ENCODE measurements at places on chromosomes 12 and 14.

DNA sequence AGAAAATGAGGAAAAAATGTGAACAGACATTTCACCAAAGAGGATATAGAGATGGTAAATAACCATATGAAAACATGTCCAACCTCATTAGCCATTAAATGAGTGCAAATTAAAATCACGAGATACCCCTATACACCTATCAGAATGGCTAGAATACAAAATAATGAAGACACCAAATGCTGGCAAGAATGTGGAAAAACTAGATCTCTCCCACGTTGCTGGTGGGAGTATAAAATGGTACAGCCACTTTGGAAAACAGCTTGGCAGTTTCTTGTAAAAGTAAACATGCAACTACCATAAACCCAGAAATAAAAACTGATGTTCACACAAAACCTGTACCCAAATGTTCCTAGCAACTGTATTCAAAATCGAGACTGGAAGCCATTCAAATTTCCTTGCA is 38.3 kb upstream of the TCL1B start:
- no peak for DNase-seq

DNA sequence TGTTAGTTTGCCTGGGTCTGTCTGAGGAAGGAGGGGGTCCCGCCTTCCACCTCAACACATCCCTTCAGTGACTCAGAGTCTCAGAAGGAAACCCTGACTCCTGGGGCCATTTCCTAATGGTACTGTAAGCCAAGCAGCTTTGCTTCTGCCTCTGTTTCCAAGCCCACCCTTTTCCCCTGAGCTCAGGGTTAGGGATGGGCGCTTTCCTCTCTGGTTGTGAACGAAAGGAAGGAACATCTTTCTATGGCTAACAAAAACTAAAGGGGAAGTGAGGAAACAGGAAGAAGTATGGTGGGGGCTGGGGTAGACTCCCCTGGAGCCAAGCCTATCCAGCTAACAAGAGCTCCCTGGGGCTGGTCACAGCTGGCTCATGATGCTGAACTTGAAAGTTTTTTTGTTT is 11.6 kb upstream of the UNC119B start:
- no peak for DNase-seq

GRCh38 chr12:44357494-44357893 is 518.6 kb downstream of the NELL2 start:
- no peak for DNase-seq

DNA sequence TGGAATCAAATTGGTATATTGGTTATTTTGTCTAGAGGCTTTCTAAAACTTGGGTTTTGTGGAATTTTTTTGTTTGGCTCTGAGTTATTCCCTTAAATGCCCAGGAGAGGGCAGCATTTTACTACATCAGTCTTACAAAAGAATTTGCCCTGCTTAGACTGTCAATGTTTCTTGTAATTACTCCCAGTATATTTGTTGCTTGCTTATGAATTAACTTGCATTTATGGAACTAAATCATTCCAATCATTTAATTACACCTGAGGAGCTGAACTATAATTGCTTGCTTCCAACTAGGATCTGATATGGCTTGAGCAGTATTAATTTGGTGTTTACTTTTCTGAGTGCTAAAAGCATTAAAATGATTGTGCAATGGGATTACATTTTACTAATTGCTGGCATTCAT is 48.7 kb downstream of the MIPOL1 start:
- peak; percentile 77 for DNase-seq

DNA sequence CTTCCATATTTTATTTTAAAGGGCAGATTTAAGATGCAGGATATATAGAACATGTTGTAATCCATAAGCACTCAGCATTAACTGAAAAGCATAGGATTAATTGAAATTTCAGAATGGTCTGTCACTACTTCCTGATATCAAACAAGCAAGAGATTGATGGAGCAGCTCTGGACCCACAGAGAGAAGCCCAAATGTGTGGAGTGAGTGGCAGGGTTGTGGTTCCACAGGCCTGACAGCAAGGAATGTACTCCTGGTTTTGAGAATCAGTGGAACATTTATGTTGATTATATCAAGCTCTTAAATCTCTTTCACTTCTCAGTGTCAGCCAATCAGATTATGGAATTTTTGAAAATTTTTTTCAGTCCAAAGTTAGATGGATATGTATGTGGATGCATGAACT is 267.6 kb upstream of the PRICKLE1 start:
- no peak for DNase-seq

- no peak for DNase-seq
These were observed 28.8 kb downstream of the ATXN2 start for GRCh38 chr12:111570084-111570961.

GRCh38 chr14:76968621-76969063 is 59.9 kb downstream of the IRF2BPL start:
- DNase-seq = peak; percentile 84

DNA sequence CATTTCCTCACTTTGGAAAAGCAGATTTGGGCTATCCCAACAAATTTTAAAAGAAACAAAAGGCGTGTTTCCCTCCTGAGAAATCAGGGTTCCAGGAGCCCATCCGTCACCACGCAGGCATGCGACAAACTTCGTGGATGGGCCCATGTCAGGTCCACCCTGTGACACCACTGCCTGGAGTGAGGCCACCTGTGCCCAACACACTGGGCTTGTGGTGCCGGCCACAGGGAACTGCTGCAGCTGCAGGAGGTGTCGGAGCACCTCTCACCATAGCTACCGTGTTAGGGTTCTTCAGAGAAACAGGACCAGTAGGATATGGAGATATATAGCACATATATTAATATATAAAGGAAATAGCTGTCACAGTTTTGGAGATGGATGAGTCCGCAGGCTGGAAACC is 53.0 kb upstream of the BCL11B start:
- no peak for DNase-seq

- no peak for DNase-seq
These were observed 72.6 kb upstream of the NCOR2 start for GRCh38 chr12:124640056-124640455.

Measured in NCI-H1092 treated with DMSO at 0.1 percent for 48 hours (cell line).